Right atrium auricular region (tissue), 2 donors: ENCODE measurements at places on chromosomes 12 and 14. TPM values are rescaled to one million over a fixed set of nuclear protein-coding genes. Genes with fewer than 3 reads are reported as not detected.

GRCh38 chr12:100324498-100324897 is 32.4 kb upstream of the SLC17A8 start:
- no peak for DNase-seq

DNA sequence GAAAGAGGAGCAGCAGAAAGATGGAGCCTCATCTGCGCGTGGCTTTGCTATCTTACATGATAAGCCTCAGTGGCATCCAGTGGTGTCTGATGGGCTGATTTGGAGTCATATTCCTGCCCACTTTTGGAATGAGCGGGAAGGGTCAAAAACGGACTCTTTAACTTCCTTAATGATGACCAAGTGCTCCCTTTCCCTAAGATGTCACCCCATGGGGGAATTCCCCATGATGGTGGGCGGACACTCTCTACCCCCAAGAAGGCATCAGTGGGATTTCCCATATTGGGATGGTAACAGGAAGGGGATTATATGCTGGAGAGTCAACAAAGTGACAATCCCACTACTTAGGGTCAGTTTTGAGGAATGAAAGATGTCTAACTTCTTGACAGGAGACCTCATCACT is 110.9 kb downstream of the GPATCH2L start:
- no peak for DNase-seq

DNA sequence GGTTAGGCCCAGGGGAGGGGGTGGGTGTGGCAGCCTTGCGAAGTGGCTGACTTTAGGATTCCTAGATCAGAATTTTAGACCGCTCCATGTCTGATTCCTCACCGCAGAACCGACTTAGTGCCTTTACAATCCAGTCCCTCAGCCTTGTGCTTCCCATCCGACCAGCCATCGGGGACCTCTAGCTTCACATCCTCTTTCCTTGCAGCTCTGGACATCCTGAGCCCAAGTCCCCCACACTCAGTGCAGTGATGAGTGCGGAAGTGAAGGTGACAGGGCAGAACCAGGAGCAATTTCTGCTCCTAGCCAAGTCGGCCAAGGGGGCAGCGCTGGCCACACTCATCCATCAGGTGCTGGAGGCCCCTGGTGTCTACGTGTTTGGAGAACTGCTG is 557 bp downstream of the COPS7A start:
- DNase-seq = no peak

GRCh38 chr12:109640961-109641360 is 67.4 kb downstream of the MVK start:
- no peak for DNase-seq

GRCh38 chr14:52917735-52918134 is 33.1 kb downstream of the FERMT2 start:
- DNase-seq = no peak

- DNase-seq = no peak
Observed at GRCh38 chr14:33454707-33455106, 496.2 kb downstream of the EGLN3 start.

- DNase-seq = no peak
Observed at GRCh38 chr12:12481631-12482030, 81.0 kb downstream of the DUSP16 start.

Gene YLPM1
- total RNA-seq = 25.3 TPM

Gene WNT1
- total RNA-seq = not detected

Gene KLRC2
- total RNA-seq = not detected
